ENCODE measurements at places on chromosomes 7 and 10. TPM values are rescaled to one million over a fixed set of nuclear protein-coding genes. Genes with fewer than 3 reads are reported as not detected.

ATAD1 gene
- total RNA-seq, result 46.7 TPM

AGR2 gene
- 1.6 TPM for total RNA-seq

MRC1 gene
- total RNA-seq, result 0.46 TPM

ADAP1 gene
- total RNA-seq, result 4.3 TPM

MRPL43 gene
- 81.0 TPM for total RNA-seq

ASIC3 gene
- total RNA-seq, result 5.5 TPM

CUZD1 gene
- total RNA-seq, result 3.8 TPM

GPNMB gene
- total RNA-seq, result 1.1 TPM

CALML5 gene
- 0.23 TPM for total RNA-seq

PNLIP gene
- 1.9 TPM for total RNA-seq

FAM131B gene
- total RNA-seq, result 24.0 TPM

TUBB8 gene
- 2.4 TPM for total RNA-seq

KCNIP2 gene
- total RNA-seq, result 5.2 TPM

Measured in WTC11 (cell line).